ENCODE measurements at places on chromosomes 1 and 21. TPM values are rescaled to one million over a fixed set of nuclear protein-coding genes. Genes with fewer than 3 reads are reported as not detected.

- DNase-seq: no peak
Observed at GRCh38 chr1:243956450-243956849, 94.6 kb upstream of the ZBTB18 start.

GRCh38 chr1:224767676-224768075 lies 151.6 kb downstream of the CNIH3 start:
- DNase-seq: no peak

DNA sequence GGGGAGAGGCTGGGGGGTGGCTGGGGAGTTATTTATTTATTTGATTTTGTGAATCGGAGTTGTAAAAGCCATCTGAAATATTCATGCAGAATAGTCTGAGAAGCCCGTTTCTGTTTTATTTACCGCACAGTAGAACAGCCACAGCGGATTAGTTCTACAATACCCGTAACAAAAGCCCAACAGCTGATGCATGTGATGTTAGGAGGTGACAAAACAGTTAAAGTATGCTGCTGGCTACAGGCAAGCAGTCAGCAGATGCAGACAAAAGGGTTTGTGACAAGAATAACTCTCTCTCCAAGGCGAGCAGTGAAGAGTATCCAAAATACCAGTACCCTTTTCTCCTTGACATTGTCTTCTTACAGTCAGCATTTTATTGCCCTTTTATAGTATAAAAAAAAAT lies 42.0 kb downstream of the PROX1 start:
- no peak for DNase-seq

DNA sequence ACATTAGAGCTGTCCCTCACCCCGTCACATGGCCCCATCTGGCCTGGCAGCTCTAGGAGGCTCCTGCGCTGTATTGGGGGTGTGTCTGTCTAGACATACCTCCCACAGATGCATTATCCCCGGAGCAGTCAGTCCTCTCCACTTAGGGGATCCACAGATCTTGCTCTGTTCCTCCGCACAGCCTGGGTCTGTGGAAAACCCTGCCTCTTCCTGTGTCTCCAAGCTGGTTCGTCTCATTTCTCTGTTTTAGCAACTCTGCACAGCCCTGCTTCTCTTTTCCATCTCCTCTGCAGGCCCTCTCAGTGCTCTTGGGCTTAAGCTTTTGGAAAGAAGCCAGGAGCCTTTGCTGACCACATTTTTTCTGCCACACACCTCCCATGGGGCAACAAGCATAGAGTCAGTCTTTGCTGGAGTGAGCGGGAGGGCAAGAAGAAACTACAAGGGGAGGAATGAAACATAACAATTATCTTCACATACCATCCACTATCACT lies 241.5 kb downstream of the FOXD2 start:
- DNase-seq: no peak

DNA sequence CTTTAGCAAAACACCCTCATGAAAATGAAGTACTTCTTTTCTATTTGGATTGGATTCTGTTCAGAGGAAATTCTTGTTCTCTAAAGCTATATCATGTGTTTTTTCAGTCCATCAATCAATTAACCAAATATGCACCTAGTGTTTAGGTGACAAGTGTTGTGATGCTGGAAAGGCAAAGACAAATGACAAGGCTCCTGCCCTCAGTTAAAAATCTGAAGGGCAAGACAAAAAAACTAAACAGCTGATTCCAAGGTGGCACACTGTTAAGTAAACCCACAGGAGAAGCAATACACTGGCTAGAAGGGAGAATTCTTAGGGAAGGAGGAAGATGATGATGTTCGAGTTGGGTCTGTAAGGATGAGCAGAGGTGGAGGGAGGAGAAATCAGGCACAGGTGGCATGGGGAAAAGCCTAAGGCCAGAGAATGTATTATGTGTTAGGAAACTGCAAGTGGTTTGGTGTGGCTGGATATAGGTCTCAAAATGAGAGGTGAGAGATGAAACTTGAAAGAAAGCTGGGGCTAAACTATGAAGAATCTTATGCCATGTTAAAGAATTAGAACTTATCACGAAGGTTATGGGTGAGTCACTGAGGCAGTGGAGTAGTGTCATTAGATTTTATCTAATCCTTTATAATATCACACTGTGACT lies 51.8 kb upstream of the GFI1 start:
- DNase-seq: no peak

- no peak for DNase-seq
Observed at GRCh38 chr1:2497891-2498290, 21.8 kb downstream of the PLCH2 start.

Gene OR10J1
- not detected for total RNA-seq

DNA sequence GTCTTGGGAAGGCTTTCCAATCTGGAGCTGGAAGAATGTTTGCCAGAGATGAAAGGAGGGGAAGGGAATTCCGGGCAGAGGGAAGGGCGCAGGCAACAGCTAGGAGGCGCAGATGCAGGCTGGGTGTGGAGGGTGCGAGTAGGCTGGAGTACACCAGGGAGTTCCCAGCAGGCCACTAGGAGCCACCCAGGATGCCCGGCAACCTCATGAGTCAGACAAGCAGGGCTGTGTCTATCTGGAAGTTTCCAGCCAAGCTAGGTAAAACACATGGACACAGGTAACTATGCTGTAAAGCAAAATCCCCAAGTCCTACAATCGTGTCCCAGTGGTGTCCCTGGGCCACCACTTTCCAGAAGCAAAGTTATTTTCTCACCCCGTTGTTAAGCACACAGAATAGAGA lies 990 bp upstream of the NBL1 start:
- DNase-seq: no peak

GRCh38 chr1:119636491-119637089 lies 11.5 kb downstream of the ZNF697 start:
- no peak for DNase-seq

- DNase-seq: no peak
Observed at GRCh38 chr1:205152505-205152904, 30.7 kb upstream of the RBBP5 start.

GRCh38 chr1:92756537-92756936 lies 28.4 kb downstream of the EVI5 start:
- no peak for DNase-seq

Gene BACE2
- 0.03 TPM for total RNA-seq

GRCh38 chr1:78070210-78070609 lies 24.4 kb downstream of the GIPC2 start:
- no peak for DNase-seq

DNA sequence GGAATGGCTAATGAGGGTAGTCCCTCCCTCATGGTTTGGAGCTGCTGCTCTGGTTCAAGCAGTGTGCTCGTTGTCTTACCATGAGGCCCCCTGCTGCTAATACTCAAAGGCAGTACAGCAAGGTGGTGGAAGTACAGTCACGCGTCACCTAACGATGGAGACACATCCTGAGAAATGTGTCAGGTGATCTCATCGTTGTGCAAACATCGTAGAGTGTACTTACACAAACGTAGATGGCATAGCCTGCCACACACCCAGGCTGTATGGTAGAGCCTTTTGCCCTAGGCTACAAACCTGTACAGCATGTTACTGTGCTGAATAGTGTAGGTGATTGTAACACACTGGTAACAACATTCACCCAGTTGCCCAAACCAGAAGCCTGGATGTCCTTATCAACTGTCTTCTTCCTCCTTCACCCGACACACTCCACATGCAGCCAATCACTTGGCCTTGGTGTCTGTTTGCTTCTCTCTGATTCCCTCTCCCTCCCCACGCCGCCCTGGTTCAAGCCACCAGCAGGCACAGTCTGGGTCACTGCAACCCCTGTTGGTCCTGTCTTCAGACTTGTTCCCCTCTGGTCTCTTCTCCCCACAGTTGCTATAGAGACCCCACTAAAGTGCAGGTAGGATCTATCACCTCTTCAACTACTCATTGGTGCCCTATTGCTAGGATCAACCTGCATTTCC lies 6.0 kb upstream of the KCNA2 start:
- no peak for DNase-seq

Gene CD247
- 336 TPM for total RNA-seq

- no peak for DNase-seq
Observed at GRCh38 chr1:40593449-40594186, 62.2 kb downstream of the ZNF684 start.

DNA sequence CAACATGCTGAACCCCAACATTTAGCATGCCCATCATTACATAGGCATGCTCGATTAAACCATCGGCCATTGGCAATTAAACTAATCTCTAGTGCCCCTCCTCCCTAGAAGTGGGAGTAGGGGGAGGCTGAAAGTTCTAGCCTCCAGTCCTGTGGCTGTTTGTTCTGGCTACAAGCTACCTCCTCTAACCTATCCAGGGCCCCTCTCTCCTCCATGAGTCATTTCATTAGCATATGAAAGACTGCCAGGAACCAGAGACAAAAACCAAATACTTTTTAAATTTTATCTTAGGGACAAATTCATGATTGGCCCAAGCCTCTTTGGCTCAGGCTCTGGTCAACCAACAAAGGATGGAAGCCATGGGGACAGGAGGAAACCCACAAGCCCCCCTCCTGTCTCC lies 231.1 kb downstream of the CACNA1E start:
- no peak for DNase-seq

DNA sequence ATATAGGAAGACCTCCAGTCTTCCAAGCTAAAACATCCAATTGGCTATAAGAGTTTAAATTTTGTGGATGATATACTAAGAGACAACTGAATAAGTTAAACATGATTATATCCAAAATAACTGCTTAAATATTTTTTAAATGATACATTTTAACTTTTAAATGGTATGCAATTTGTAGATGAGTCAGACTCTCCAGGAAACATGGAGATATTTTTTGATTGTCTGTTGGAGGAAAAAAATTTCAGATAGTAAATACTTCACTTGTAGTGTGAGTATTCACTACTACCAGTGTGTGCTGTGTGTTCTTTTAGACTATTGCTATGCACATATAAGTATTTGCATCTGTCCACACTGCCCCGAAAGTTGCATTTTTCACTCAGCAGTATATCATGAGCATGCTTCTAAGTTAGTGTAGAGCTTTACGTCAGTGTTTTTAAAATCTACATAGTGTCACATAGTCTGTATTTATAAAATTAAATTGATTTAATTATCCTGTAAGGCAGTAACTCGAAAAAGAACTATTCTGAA lies 91.1 kb downstream of the USP25 start:
- no peak for DNase-seq

GRCh38 chr1:112934577-112934976 lies 21.4 kb downstream of the SLC16A1 start:
- no peak for DNase-seq

GRCh38 chr1:195951313-195951712 lies 656.9 kb downstream of the KCNT2 start:
- DNase-seq: no peak

DNA sequence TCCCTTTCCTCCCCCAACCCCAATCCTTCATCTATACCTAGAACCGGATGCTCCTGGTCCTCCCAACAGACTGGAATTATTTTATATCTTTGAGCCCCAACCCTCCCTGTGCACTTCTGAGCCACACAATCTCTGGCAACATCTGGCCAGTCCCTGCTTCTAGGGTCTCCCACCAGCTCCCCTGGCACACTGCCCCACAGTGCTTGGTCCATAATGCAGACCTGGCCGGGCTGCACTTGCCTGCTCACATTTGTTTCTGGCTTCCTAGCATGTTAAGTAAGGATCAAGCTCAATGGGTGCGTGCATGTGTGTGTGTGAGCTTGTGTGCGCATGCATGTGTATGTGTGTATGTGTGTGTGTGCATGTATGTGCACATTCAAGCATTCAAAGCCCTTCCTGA lies 8.8 kb downstream of the TRIM62 start:
- DNase-seq: no peak

Gene GBP1
- total RNA-seq: 33.4 TPM

DNA sequence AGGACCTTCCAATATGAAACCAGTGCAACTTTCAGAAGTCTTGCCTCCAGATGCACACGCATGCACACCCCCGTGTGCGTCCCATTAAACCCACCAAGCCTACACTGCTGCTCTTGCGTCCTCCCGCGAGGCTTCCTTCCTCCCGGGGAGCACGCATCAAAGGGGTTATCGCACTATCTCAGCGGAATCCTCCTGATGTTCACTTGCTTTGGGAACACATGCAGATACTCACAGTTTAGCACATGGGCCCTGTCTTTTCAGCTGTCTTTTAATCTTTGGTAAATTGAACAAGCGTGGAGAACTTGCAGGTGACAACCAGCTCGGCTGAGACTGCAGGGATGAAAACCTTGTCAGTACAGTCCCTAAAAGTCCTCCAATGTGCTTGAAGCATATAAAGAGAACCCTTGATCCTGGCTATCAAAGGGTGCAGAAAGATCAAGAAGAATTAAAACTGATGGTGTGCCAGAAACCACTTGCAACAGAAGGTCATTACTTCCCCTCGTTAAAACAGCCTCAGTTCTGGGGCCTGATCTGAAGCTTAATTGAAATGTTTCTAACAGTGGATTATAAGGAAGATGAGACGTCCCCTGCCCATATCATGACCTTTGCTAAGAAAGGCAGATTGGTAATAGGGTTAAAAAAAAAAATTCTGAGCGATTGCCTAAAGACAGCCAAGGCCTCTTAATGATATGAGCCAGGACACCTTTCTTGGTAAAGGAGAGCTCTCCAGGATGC lies 149.4 kb upstream of the LMO4 start:
- DNase-seq: no peak

GRCh38 chr1:154240294-154240833 lies 19.6 kb downstream of the UBAP2L start:
- DNase-seq: no peak
